Prostate gland (tissue), 2 donors: ENCODE measurements at places on chromosomes 1 and 21. TPM values are rescaled to one million over a fixed set of nuclear protein-coding genes. Genes with fewer than 3 reads are reported as not detected.

AGPAT3 gene
- total RNA-seq, result 31.3 TPM

TSPAN2 gene
- total RNA-seq, result 11.3 TPM

SYDE2 gene
- 8.4 TPM for total RNA-seq

DNA sequence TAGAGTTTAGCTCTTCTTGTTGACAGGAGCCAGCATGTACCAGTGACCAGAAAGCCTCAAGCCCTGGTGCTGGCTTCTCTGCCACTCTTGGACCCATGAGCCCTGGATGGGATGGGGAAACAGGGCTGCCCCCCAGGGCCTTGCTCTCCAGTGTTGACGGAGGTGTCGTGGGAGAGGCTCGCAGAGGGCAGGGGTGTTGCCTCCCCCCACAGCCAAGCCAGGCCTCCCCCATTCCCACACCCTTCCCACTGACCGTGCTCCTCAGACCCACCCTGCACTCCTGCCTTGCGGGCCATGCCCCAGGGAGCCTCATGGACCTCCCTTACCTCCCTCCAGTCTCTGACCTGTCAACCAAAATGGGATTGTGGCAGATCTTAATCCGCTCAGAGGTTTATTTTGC lies 123.8 kb upstream of the COL6A1 start:
- no peak for DNase-seq
- H3K4me3 ChIP-seq, result no peak overlapping the region
- no peaks in the 10 kb centered on the region for H3K4me1 ChIP-seq
- H3K27me3 ChIP-seq, result no peaks in the 10 kb centered on the region

GRCh38 chr1:32988665-32989064 lies 24.1 kb upstream of the RNF19B start:
- no peak overlapping the region for H3K4me3 ChIP-seq
- no peaks in the 10 kb centered on the region for H3K27me3 ChIP-seq
- no peaks in the 10 kb centered on the region for H3K4me1 ChIP-seq
- H3K27ac ChIP-seq, result peak overlapping the region; percentile 50
- H3K36me3 ChIP-seq, result no peaks in the 10 kb centered on the region
- no peak for DNase-seq

DNA sequence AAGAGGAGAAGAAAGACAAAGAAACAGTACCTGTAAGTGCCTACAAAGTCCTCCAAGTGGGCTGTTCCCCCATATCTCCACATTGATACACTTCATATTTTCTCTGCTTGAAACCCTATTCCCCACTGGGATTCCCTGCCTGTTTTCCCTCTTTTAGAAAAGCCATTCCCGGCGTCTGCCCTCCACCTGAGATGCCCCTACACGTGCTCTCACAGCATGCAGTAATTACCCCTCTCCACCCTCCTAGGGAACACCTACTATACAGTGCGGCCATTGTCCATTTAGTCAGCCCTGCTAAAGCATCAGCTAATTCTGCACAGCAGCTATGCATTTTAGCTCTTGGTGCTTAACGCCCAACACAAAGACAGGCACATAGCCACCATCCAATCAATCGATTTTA lies 135.7 kb upstream of the TIAM1 start:
- H3K4me3 ChIP-seq, result no peak overlapping the region
- no peaks in the 10 kb centered on the region for H3K36me3 ChIP-seq
- no peak overlapping the region for H3K27ac ChIP-seq
- H3K27me3 ChIP-seq, result no peaks in the 10 kb centered on the region
- no peaks in the 10 kb centered on the region for H3K4me1 ChIP-seq
- DNase-seq, result no peak

GRCh38 chr21:42427809-42428419 lies 24.2 kb downstream of the UBASH3A start:
- H3K4me1 ChIP-seq, result no peaks in the 10 kb centered on the region
- no peaks in the 10 kb centered on the region for H3K27me3 ChIP-seq
- H3K36me3 ChIP-seq, result no peaks in the 10 kb centered on the region

DNA sequence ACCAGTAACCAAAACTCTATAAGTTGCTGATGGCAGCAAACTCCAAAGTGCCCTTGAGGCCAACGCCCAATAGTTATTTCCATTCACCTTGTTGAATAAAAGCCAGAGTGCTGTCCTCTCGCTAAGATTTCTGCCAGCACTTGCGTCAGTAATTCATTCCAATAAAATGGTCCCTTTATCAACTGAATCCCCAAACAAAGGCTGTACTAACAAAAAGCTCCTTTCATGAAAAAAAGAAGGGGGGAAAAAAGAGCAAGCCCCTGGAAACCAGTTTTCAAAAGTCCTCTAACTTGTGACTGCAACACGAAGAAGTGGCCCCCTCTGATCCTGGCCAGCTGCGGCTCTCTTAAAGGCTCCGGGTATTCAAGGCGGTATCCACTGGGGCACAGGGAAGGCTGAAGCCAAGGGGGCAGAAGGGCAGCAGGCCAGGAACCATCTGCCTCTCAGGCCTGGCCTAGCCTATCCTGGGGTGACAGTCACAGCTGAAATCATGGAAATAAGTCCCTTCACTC lies 55.8 kb upstream of the ZNF326 start:
- H3K36me3 ChIP-seq, result no peaks in the 10 kb centered on the region
- H3K27ac ChIP-seq, result no peak overlapping the region
- H3K27me3 ChIP-seq, result no peaks in the 10 kb centered on the region
- H3K4me3 ChIP-seq, result no peak overlapping the region
- DNase-seq, result no peak

DNA sequence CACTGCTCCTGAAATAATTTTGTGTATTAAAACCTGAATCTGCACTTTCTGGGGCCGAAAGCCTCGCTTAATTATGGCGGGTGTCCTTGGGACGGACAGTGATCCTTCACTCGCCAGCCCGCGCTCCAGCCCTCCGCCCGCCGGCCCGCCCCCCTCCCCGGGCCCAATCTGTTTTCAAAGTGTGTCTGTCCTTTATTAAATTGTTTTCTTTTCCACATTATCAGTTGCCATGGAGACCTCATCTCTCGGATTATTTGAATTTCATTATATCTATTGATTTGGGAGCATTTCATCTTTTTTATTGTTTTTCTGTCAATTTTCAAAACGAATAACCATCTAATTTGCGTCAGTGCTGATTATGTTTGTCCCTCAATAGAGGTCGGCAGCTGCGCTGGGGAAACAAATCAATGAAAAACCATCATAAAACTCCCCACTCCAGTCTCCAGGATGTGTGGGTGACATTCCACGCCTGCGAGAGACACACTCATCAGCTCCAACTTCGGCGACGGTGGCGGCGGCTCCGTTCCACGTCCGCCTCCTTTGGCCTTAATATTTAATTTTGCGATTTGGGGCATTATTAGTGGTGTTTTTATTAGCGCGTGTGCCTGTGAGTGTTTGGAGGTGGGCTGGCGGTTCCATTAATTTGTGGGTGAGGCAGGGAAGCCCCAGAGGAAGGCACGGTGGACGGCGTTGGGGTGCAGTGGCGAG lies 123.9 kb downstream of the CASZ1 start:
- H3K27ac ChIP-seq, result peak overlapping the region; percentile 91
- DNase-seq, result no peak

- H3K4me3 ChIP-seq, result no peak overlapping the region
- no peaks in the 10 kb centered on the region for H3K4me1 ChIP-seq
- no peak overlapping the region for H3K27ac ChIP-seq
These were observed 14.5 kb downstream of the OLIG2 start for GRCh38 chr21:33040215-33040614.

DNA sequence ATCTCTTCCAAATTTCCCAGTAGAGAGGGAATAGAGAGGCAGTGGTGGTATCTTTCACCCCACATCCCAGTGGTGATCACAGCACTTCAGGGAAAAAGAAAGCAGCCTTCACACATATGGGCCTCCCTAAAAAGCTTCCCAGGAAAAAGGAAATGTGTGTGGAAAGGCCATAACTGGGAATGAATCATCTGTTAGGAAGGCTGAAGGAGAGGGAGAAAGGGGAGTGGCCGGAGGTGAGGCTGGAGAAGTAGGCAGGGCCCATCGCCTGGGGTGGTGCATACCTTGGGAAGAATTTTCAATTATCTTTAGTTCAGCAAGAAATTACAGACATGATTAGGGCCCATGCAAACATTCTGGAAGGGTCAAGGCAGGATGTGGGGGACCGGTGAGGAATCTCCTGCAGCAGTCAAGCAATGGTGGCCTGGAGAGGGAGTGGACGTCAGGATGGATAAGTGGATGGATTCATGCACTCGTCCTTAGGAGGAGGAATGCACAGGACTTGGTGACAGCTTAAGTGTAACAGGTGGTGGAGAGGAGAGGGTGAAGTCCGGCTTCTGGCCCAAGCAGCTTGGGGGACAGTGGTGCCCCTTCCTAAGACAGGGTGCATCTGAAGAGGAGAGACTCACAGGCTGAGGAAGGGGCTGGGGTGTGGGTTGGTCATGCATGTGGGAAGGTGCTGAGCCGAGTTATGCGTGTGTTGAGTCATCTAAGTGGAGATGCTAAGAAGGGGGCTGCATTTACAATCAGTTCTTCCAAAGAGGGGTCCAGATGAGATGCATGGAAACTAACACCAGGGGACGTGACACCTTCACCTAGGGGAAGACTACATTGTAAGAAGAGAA lies 17.9 kb downstream of the HIVEP3 start:
- no peak for DNase-seq
- H3K4me3 ChIP-seq, result no peak overlapping the region
- no peaks in the 10 kb centered on the region for H3K4me1 ChIP-seq

DNA sequence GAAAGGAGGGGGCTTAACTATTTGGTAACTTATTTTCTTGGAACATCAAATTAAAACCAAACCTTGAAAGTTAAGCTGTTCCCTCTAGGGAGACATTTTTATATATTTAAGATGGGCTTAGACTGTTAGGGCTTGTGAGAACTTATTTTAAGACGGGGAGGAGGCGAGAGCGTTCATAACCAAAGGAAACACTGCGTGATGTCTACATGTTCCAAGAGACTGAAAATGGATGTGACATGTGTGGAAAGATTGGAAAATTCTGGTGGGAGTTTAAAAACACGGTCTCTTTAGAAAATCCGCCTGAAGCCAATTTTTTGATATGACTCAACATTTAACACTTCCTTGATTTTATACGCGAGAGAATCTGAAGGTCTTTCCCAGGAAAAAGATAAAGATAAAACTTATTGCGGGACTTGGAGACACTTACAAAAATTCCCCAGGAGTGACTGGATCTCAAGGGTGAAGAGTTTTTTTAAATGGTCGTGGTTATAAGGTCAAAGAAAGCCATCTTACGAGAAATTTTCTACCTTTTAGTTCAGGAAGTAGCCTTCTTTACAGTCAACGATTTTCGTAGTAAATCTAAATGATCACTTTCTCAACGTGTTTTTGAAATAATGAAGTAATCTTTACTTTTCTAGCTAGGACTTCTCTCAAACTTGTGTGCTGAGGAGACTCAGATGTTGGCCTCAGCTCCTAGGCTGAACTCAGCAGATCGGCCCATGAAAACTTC lies 828 bp downstream of the PNRC2 start:
- H3K4me3 ChIP-seq, result peak overlapping the region; percentile 82
- H3K27me3 ChIP-seq, result no peaks in the 10 kb centered on the region
- no peak for DNase-seq
- H3K36me3 ChIP-seq, result no peaks in the 10 kb centered on the region

DNA sequence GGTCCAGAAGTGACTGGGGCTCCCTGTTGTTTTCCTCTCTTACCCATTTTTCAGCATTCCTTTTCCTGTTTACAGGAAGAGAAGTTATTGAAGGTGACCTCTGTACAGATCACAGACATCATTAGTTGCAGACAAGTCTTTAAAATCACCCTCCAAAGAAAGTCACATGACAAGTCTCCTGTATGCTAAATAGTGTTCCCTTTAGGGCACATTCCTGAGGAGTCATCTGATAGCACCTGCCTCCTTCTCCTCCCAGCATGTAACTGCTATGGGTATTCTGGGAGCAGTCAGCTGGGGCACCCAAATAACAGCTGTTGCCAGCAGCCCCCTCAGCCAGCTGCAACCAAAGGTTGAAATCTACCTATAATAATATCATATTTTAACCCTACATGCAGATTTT lies 200.6 kb downstream of the PTGER3 start:
- no peaks in the 10 kb centered on the region for H3K36me3 ChIP-seq
- no peak for DNase-seq
- H3K27me3 ChIP-seq, result no peaks in the 10 kb centered on the region

GRCh38 chr1:172613294-172613693 lies 45.6 kb upstream of the FASLG start:
- no peak overlapping the region for H3K27ac ChIP-seq
- H3K27me3 ChIP-seq, result no peaks in the 10 kb centered on the region
- no peak overlapping the region for H3K4me3 ChIP-seq
- no peaks in the 10 kb centered on the region for H3K4me1 ChIP-seq
- no peak for DNase-seq

GRCh38 chr21:42567214-42567555 lies 53.5 kb downstream of the SLC37A1 start:
- peaks cover 13% of the 10 kb centered on the region for H3K36me3 ChIP-seq
- no peak overlapping the region for H3K4me3 ChIP-seq
- H3K27ac ChIP-seq, result no peak overlapping the region
- DNase-seq, result no peak
- H3K27me3 ChIP-seq, result no peaks in the 10 kb centered on the region
- no peaks in the 10 kb centered on the region for H3K4me1 ChIP-seq

- H3K4me1 ChIP-seq, result no peaks in the 10 kb centered on the region
- no peaks in the 10 kb centered on the region for H3K36me3 ChIP-seq
- no peak overlapping the region for H3K27ac ChIP-seq
- H3K27me3 ChIP-seq, result no peaks in the 10 kb centered on the region
These were observed 21.3 kb downstream of the DENND2C start for GRCh38 chr1:114648503-114648902.

DNA sequence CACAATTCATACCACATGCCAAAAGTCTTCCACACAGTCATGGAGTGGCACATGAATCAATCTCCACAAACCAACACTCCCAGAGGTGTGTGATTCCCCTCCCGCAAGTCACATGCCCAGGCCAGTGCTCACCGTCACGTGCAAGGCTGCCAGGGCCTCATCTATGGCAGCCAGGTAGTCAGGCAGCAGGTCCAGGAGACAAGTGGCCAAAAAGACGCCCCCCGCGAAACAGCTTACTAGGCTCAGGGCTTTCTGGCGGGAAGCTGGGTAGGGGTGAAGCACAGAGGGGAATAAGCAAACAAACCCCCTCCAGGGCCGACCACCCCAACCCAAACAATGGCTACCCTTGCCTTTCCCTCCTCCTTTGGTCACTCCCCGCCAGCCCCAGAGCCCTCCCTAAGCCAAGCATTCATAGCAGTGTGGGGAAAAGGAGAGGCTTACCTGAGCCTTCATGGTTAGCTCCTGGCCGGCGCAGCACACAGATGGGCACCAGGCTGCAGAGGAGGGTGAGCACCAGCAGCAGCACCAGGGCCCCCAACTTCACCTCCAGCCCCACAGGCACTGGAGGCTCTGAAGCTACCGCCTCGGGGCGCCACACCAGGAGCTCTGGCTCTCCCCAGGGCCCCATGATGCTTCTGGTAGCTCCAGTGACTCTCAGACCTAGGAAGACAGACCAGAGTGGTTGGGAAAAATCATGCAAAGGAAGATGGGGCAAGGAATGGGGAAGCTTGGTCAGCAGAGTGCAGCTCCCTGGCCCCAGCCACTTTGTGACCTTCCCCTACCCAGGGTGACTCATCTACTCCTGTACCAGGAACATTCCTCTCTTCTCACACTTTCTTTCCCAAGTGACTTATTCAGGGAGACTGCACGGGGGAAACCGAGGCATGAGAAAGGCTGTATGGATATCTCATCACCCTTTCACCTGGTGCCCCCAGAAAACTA lies 978 bp downstream of the SLC39A1 start:
- H3K27ac ChIP-seq, result peak overlapping the region; percentile 95
- no peaks in the 10 kb centered on the region for H3K27me3 ChIP-seq
- no peaks in the 10 kb centered on the region for H3K36me3 ChIP-seq
